ENCODE measurements at places on chromosomes 2 and 18.

GRCh38 chr18:6521803-6522418, 107.2 kb upstream of the L3MBTL4 start:
- peak; percentile 20 for DNase-seq

GRCh38 chr2:75555701-75556100, 5.0 kb downstream of the EVA1A start:
- no peak for DNase-seq

DNA sequence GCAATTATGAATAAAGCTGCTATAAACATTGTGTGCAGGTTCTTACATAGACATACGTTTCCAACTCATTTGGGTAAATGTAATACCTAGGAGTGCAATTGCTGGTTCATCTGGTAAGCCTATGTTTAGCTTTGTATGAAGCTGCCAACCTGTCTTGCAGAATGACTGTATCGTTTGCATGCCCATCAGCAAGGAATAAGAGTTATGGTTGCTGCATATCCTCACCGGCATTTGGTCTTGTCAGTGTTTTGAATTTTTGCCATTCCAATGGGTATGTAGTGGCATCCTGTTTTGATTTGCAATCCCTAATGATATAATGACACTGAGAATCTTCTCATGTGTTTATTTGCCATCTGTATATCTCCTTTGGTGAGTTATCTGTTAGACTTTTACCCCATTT, 20.7 kb downstream of the CCDC150 start:
- DNase-seq = no peak

- DNase-seq = no peak
Measured at GRCh38 chr18:60865801-60866200, 467.4 kb upstream of the CDH20 start.

DNA sequence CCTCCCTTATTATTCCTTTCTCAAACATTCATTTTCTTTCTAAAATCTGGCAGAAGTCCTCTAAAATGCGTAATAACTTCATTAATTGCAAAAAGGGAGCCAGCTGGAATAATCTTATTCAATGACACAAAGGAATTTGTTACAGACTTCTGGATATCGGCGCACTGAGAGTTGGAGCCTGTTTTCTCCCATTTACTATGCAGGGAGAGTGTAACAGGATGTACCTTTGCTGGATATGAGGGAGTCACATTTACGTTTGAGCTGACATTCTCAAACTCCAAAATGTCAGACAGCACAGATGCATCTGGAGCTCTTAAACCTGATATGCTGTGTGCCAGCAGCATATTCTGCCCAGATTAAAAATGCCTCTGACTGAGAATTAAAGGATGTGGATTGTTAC, 275.3 kb downstream of the TMX3 start:
- no peak for DNase-seq

DNA sequence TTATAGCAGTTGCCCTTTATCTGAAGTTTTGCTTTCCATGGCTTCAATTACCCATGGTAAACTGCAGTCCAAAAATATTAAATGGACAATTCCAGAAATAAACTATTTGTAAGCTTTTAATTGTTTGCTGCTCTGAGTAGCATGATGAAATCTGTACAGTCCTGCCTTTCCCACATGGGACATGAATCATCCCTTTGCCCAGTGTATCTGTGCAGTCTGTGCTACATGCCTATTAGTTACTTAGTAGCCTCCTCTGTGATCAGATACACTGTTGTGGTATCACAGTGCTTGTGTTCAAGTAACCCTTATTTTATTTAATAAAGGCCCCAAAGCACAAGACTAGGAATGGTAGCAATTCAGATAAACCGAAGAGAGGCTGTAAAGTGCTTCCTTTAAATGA, 810.6 kb upstream of the PIK3C3 start:
- DNase-seq = no peak

- no peak for DNase-seq
Measured at GRCh38 chr2:154700136-154700535, 1.6 kb downstream of the KCNJ3 start.

GRCh38 chr2:25165992-25166875, 2.1 kb downstream of the POMC start:
- DNase-seq = peak; percentile 17

DNA sequence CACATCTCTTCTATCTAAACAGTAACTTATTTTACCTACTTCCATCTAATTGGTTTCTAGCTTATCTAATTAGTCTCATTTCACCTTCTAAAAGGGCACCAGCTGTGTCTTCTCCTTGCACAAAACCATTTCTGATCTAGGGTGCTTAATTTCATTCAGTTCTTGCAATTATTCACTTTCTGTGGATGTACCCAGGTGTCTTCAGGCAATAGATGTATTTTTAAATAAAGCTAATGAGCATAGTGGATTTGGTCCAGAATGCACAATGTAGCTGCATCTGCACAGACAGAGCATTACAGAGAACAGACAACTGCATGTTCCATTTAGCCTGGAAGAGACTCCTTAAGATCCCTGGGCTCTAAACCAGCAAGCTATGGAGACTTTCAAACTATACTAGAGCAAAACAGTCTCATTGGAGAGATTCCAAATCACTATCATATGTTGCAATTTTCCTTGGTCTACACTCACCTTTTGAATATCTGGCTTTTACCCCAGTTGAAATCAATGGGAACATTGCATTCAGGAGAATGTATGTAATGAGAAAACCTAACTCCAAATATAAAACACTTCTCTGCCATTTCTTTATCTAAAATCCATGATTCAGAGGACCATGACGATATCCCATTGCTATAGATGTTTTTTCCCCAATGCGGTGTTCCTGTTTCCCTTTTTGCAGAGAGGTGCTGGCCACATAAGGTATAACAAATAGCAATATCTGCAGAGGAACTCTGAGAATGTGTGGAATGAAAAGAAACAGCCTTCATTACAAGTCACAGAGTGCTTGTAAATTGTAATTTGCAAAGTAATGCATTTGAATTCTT, 3.5 kb upstream of the RFX8 start:
- no peak for DNase-seq

DNA sequence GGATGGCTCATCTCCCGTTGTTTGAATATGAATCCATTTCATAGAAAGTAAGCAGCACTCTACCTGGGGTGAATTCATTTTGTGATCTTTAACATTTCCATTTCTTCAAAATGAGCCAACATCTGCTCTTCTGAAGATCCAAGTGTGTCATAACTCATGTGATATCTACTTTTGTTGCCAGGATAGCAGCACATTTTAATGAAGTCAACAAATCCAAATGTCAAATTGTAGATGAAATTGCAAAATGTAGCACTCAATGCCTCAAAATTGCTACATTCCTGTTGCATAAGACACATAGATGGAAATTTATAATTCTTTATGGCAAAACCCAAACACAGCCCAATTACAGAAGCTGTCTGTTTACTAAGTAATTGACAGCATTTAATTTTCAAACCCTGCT, 360.7 kb downstream of the TMX3 start:
- DNase-seq = no peak

DNA sequence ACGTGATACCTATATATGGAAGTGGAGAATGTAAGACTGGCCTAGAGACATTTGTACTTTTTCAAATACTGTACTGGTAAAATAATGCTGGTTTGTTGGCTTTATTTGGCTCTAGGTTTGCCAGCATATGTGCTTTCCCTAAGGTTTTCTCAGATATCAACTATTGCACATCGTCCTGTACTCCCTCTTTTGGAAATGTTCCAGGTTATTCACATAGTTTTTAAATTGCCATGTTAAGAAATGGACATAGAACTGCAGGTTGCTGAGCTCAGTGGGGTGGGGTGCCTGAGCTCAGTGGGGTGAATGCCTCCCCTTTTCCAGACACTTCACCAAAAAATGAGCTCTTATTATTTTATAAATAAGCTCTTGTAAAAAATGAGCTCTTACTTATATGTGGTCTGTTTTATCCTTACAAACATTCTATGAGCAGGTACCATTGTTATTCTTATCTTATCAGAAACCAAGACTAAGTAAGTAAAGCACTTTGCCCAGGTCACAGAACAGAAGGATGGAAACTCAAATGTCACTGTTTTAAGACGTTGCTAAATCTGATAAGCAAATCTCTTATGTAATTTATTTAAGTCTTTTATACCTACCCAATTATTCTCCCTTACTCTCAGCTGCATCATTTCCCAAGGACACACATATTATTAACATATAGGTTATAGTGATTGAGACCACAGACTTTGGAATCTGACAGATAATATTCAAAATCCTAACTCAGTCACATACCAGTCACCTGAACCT, 99.0 kb downstream of the CPS1 start:
- no peak for DNase-seq
